Activated naive CD4-positive, alpha-beta T cell (primary cell): ENCODE measurements at places on chromosomes 11 and 22.

DNA sequence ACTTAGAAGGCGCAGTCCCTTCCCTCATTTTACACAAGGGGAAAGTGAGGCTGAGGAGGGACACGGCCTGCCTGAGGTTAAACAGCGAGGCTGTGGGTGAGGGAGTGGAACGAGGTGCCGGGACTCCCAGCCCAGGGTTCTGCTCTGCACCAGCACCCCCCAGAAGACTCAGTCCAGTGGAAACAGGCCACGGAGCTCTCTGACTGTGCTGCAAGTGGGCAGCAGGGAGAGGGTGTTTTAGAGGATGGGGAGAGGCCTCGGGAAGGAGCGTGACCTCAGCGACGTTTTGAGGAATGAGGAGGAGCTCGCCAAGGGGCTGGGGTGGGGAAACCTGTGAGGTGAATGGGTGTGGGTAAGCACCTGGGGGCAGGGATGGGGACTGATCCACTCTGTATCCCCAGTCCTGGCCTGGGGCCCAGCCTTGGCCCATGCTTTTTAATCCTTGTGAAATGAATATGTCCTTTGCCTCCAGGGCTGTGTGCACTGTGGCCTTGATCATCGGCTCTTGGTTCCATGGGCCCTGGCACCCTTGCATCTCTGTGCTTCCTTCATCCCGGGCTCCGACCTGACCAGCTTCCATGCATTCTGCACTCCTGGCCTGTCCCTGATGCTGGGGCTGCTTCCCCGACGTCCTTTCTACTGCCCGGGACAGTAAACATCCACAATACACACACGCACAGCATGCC, 44.2 kb downstream of the SHISAL1 start:
- DNase-seq, result no peak

- DNase-seq, result no peak
Measured at GRCh38 chr11:107676336-107677057, 35.4 kb downstream of the SLN start.

DNA sequence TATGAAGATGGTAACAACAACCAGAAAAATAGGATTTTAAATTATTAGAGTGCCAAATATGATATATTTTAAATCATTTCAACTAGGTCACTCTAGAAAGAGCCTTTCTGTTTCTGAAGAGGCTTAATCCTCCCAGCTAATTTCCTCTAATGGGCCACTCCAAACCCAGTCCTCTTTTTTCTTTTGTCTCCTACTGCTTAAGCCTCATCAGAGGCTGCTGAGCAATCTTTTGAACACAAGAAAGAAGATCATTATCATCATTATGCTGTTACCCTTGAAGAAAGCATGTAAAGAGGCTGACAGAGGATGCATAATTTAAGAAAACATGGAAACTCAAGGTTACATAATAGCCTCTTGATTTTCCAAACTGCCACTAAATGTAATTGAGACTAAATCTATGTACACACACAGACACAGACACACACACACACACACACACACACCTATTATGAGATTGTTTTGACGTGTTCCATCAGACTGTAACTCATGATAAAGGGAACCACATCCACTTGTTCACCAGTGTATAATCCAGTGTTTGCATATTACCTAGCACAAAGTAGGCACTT, 519.6 kb downstream of the METTL15 start:
- no peak for DNase-seq

GRCh38 chr22:27106985-27107384, 449.6 kb downstream of the MIAT start:
- DNase-seq, result no peak

- DNase-seq, result no peak
Measured at GRCh38 chr11:39661890-39662289, 1797.6 kb downstream of the LRRC4C start.

DNA sequence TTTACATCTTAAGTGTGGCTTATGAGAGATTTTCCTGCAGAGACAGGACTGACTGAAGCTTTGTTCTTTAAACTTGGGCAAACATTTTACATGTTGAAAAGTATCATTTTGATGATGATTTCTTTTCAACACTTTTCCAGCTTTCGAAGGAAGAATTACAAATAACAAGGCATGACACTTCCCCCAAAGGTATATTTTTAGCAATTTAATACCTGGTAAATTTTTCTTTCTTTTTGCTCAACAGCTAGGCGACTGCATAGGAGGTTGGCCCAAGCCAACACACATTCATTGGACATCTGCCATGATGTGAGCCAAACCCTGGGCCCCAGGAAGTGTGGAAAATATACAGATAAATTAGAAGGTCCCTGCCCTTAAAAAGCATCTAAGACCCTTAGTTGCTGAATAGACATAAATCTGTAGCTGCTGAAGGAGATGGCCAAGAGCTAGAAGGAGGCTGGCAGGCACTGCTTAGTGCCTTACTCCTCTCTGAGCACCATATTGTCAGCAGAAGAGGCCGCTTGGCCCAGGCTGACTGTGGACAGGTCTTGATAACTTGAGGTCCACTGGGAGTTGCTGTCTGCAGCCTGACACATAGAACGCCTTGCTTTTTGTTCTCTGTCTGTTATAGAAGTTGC, 53.3 kb upstream of the CD44 start:
- DNase-seq, result no peak

DNA sequence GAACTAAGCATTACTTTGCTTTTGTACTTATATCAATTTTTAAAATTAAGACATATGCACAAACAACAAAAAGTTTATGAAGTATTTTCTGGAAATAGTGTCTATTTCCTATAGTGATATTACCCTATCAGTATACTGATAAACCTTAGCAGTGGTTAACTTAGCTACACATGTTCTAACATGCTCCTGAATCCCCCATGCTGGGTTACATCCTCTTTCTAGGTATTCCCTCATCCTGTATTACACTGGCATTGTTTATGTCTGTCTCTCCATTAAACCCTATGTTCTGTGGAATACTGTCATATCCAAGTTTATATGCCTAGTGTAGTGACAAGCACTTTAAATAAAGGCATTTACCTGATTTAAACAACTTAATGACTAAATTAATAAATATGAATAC, 1.8 kb upstream of the FAR1 start:
- no peak for DNase-seq

DNA sequence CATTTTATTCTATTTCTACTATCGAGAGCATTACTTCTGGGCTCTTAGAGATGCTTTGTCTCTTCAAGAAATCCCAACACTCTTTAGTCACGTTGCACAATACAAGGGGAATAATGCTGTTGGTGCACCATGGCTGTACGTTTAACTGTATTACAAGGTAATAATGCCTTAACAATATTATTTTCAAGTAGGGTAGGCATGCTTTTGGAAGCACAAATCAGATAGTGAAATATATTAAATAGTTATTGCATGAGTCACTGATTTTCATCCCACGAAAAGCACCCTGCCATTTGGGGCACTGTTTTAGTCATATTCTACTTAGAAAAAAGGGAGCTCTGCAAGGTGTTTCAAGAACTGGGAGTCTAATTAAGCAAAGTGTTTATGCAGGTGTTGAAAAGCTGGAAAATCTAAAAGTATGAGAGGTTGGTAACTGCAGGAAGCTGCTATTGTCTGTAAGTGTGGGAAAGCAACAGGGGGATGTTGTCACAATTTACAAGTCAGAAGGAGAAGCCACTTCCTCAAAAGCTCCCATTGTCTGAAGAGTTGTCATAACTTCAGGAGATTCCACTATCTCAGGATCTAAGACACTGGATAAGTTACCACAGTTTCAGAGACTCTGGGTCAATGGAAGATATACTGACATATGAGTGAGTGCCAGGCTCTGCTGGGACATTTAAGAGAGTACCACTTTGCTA, 218.2 kb downstream of the JRKL start:
- no peak for DNase-seq

- DNase-seq, result no peak
Measured at GRCh38 chr22:32996702-32997101, 61.5 kb downstream of the SYN3 start.

GRCh38 chr11:68470304-68470811, 9.8 kb downstream of the PPP6R3 start:
- DNase-seq, result no peak

DNA sequence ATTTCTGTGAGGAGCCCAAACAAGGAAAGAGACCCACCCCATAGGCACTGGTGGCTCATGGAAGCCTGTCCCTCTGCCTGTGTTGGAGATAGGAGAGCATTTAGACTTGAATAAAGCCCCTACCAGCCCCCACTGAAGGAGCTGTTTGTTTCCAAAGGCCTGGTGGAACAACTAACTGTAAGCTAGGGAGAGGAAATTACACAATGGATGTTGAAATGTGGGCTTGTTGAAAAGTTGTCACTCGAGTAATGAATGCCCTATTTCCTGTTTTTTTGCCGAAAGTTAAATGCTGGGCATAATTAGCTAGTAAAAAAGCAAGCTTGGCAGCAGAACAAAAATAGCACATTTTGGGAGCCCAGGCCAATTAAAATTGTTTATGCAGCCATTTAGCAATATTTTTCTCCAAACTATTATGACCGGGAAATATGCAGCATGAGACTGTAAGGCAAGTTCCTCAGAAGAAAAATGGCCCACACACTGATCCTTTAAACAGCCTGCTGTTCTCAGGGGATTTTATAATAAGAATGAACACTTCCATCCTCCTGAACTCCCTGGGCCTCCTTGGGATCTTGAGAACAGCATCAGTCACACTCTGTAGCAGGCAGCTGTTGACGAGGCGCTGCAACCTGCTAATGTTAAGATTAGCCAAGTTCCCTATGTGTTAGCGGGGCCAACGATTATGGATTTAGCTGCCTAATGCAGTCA, 38.6 kb upstream of the LMO2 start:
- no peak for DNase-seq

- no peak for DNase-seq
Measured at GRCh38 chr11:120746836-120747609, 235.5 kb downstream of the GRIK4 start.

DNA sequence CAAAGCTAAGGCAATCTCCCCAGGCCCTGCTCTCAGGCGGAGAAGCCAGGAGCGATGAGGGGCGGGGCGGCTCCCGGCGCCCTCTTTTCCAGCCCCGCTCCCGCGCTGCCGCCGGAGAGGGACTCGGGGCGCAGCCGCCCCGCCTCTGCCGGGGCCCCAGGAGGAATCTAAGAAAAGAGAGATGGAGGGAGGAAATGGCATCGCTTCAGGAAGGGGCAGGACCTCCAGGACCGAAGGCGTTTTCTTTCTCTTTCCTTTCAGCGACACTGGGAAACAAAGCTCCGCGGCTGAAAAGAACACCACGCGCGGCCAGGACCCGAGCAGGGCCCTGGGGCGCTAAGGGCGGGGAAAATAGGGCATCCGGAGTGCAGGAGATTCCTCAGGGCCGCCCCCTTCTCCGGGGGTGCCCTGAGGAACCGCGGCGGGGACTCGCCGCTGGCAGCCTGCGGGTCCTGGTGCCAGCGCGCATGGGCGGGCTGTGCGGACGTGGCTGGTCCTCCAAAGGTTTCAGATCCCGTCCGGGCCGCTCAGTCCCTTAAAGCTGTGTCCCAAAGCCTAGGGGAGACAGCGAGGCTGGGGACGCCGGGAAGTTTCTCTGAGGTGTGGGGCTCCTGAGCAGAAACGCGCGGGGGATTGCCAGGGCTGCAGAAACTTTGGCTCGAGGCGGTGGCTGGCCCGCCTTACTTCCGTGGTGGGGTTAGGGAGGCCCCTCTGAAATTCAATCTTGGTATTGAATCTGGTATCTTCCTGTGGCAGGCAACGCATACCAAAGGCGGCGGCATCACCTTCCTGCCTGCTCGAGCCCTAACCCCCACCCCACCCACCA, 2.8 kb upstream of the BSX start:
- no peak for DNase-seq

DNA sequence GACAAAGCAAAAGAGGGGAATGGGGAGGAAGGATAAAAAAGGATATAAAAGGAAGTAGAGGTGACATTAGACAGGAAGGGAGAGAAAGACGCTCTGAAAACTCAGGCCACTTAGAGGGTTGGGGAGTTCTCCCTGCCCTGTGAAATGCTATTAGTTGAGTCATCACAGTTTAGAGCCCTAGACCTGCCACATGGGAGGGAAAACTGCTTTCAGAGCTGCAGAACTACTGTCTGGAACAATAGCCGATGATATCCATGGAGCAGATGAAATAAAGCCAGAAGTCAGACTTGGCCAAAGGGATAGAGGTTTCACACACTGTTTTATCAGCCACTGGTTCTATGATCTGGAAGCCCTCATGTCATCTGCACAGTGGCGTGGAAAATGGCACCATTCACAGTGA, 157.9 kb downstream of the NCAM1 start:
- no peak for DNase-seq

DNA sequence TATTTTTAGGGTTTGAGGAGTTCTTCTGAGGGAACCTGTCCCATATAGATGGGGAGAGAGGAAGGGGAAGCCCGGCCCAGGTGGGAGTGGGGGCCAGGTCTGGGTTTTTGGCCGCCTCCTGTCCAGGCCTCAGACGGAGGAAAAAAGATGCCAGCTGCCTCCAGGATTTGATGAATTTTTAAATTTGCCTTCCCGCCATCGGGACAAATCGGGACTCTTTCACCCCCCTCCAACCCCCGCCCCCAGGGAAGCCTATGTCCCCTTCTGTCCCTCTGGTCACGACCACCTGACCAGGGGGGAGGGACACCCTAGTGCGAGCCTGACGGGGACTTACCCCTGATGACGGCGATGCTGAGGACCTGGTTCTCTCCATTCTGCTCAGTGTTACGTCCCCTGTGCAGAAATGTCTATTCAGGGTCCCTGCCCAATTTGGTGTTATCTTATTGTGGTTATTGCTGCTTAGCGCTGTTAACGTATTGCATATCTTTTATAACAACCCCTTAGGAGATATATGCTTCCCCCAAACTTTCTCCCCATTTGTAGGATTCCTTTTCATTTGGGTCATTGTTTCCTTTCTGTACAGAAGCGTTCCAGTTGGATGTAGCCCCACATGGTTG, 115.9 kb upstream of the GRK3 start:
- no peak for DNase-seq

- no peak for DNase-seq
Measured at GRCh38 chr22:41732096-41732772, 32.9 kb downstream of the MEI1 start.

DNA sequence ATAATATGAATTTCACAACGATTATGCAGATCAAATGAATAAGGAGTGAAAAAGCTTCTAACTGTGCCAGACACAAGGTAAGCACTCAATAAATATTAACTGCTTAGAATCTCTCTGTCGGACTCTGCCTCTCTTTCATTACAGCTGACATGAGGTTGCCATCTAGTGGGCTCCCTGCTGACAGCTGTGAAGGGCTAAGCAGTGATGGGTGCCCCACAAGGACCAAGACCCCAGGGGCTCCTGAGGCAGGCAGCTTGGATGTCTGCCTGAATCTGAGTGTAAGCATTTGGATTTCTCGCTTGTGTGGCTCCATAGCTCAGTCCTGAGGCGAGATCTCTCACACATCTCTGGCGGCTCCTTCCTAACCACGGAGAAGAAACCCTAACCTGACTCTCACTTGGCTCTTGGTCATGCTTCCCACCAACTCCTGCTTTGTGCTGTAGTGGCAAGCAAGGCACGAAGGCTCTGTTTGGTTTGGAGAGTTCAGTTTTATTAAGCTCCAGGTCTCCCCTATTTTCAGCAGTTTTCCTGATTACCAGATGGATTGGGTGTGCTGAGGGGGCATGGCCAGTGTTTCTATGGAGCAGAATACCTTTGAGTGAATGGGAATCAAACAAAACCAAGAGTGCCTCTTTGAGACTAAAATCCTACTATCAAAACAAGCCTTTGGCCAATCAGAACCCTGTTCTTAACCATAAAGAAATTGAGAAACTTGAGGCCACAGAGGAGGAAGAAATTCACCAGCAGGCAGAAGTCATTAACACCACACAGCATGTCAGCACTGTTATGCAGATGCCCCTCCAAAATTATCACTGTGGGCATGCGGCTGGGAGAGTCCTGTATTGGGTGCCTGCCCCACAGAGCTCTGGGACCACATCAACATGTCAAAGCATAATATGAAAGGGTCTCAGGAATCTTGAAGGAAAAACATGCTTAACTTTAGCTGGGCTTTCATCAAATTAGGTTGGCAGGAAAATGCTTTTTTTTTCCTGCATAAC, 152.8 kb upstream of the NTM start:
- no peak for DNase-seq
